ENCODE measurements at places on chromosomes 2 and 18.

- no peak for DNase-seq
Measured at GRCh38 chr2:232013701-232014353, 52.3 kb downstream of the DIS3L2 start.

DNA sequence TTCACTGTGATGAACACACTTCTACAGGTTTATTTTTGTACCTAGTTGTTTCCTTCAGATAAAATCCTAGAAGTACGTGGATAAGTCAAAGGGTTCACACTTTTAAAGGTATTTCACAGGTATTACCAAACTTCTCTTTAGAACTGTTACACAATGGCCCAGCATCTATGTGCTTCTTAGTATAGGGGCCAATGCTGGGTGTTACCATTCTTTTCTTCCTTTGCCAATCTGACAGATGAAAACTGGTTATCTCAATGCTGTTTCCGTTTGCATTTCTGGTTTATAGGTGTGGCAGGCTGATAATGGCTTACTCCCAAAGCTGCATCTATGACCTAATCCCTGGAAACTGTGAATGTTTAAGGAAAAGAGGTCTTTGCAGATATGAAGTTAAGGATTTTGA lies 2.8 kb upstream of the TCF7L1 start:
- no peak for DNase-seq

DNA sequence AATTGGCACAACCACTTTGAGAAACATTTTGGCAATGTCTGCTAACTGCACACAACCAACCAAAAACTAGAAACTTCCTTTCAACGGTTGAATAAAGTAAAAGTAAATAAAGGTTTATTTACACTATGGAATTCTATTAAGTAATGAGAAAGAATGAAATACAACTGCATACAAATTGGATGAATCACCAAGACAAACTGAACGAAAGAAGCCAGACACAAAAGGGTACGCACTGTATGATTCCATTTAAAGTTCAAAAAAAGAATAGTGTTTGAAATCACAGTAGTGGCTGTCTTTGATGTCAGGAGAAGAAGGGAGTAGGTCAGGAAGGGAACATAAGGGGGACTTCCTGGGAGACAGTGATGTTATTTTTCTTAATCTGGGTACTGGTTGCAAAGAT lies 46.5 kb upstream of the SULT1C3 start:
- DNase-seq: no peak

GRCh38 chr18:56532176-56532840 lies 106.1 kb downstream of the TXNL1 start:
- DNase-seq: no peak

DNA sequence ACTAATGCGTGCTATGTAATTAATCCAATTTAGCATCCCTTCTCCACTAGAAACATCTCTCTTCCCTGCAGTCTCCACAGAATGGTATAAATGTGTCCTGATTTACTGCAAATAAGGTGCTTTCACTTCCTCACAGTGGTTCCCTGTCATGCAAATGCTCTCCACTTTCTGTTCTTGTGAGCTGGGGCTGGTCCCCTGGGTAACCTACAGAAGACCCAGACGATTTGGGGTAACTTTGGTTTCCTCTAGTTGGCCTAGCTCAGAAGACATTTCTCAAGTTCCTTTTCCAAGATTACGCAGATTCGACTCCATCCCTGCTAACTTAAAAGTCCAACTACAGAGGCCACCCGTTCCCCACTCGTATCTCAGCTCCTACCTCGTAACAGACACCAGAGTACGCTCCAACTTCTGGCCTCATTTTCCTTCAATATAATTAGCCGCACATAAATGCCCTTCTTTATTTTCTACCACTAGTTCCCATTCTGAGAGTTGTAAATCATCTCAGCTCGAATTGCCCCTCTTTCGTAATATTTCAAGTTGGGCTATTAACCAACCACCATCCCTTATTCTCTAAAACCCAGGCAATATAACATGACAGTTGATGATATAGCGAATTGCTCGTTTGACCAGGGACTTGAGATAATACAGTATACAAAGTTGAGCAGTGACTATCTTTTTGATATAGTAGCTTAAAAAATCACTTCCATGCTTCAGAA lies 28.8 kb upstream of the NEDD4L start:
- DNase-seq: no peak

GRCh38 chr18:49015886-49016647 lies 65.3 kb upstream of the SMAD7 start:
- no peak for DNase-seq

DNA sequence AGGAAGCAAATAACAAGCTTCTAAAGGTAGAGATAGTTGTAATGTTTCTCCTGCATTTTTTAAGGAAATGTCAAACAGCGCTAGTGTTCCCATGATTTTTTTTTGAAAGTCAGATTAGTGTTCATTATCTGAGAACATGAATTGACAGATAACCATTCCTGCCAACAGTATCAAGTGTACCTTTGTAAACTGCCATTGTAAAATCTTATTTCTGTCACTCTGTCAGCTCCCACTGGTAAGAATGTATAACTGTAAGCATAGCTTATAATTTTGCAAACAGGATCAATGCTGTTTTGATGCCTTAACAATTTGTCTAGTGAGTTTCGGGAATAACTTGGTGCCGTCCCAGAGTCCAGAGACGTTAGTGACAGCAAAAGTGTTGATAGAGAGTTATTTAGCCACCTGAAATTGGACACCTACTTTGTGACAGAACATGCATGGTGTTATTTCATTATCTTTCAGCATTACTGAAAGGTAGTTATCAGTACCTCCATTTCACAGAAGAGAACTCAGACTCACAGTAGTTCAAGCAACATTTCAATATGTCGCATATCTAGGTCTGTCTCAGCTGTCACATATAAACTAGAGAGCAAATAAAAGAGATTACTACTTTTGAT lies 221.4 kb downstream of the THSD7B start:
- no peak for DNase-seq

DNA sequence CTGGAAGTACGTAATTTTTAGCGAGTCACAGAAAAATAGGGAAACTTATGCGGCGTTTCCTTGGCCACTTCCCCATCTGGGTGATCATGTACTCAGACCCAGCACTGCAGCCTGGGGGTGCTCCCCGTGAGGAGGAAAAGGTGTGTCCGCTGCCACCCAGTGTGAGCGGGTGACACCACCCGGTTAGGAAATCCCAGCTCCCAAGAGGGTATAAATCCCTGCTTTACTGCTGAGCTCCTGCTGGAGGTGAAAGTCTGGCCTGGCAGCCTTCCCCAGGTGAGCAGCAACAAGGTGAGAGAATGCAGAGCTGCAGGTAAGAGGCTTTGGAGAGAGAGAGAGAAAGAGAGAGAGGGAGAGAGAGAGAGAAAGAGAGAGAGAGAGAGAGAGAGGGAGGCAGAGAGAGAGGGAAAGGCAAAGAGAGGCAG lies at the start of gene IL1R2:
Gene IL1R2, plus strand, starts transcription at position 240 of the 425 bp plus-strand sequence. CDS start 16,616 bp downstream, outside the sequence.
- DNase-seq: no peak

DNA sequence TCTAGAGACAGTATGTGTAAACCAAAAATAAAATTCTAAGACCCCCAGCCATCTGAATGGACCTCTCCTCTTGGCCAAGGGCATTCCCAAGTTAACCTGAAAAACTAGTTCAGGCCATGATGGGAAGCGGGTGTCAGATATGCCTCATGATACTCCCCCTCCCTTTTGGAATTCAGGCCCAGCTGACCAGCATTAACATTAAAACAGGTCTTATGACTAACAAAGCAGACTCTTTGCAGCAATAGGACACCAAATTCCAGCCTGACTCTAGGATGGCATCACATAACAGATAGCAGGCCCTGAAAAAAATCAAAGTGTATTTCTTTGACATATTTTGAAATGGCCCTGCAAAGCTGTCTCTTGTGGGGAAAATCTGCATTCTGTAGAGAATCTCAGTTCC lies 73.3 kb upstream of the L3MBTL4 start:
- no peak for DNase-seq

DNA sequence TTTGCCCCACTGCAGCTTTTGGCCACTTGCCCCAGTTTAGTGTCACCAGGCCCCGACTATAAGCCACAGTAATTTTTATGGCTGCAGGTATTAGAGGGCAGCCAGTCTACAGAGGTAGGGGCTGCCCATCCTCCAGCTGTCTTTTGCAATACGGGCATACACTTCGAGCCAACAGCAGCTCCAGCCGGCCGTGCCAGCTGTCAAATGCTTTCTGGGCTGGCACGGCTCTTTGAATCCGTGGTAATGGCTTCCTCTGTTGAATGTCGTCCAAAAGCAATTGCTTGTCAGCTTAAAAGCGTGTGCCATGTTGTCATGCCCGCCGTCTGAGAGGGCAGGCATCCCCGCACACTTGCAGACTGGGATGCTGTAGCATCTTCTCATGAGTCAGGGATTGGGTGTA lies 41.3 kb downstream of the BCL2L11 start:
- DNase-seq: no peak

GRCh38 chr18:45670281-45670962 lies 53.6 kb upstream of the SLC14A1 start:
- no peak for DNase-seq

DNA sequence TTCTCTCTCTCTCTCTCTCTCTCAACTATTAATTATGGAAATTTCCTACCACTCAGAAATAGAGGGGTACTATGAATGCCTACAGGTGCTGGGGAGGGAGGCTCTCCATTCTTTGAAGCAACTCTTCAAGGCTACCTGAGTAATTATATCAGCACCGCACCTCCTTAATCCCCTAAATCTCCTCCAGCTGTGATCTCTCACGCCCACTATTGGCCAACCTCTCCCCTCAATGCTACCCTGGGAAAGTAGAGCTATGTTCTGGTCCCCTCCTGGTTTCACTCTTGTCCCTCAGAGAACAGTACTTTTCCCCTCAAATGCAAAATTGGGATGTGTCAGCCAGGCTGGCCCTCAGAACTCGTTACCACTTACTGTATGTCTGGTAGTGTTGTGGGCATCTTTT lies 1.6 kb downstream of the MOCOS start:
- DNase-seq: no peak

GRCh38 chr2:75310876-75311275 lies 111.6 kb upstream of the TACR1 start:
- DNase-seq: no peak

GRCh38 chr18:60506682-60507081 lies 134.1 kb upstream of the MC4R start:
- DNase-seq: no peak

- no peak for DNase-seq
Measured at GRCh38 chr18:55763298-55763697, 175.3 kb upstream of the TCF4 start.

DNA sequence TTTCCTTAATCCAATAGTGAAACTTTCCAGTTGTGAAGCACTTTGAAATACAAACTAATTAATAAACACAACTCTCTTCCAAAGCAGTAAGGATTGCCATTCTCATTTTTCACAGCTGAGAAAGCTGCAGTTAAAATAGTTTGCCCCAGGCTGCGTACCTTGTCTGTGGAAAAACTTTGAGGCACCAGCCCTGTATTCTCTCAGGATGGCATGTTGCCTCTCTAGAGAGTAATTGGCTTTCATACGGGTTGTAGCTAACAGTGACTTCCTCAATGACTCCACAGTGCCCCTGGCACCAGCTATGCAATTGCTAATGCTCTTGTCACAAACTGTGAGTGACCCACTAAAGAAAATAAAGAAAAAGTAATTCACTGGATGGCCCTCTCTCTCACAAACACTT lies 345.7 kb downstream of the MTX2 start:
- DNase-seq: no peak

GRCh38 chr2:168543037-168543436 lies 87.0 kb downstream of the CERS6 start:
- DNase-seq: no peak

DNA sequence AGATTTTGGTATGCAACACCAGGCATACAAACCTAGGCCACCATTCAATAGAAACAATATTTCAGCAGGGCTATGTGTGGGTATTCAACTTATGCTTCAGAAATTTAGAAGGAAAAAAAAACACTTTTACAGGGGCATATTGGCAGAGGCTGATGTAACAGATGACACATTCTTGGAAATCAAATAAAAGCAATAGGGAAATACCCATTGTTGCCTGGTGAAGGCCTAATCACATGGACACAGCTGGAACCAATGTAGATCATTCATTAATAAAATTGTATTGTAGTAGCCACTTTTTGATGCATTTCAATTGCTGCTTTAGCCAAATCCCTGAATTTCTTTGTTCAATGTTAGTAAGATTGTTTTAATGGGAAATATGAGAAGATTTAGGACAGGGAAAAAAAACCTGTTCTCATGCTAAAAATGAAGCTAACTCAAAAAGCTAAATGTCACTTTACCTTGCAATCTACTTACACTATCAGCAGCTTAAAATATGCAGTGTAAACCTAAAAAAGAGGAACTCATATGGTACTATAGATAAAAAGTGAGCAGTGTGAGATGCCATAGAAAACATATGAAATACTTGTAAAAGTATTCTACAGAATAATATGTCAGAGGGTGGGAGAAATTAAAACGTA lies 289.4 kb downstream of the ZEB2 start:
- no peak for DNase-seq

DNA sequence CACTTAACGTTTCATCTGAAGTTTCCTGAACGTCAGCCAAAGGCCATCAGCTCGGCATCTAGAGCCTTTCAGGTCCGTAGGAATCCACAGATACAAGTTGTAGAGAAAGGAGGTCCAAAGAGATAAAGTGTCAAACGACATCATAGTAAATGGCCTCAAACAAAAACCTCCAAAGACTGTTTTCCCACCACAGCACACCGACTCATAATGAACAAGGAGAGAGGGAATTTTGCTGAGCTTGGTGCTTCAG lies 150.3 kb downstream of the PXDN start:
- no peak for DNase-seq

DNA sequence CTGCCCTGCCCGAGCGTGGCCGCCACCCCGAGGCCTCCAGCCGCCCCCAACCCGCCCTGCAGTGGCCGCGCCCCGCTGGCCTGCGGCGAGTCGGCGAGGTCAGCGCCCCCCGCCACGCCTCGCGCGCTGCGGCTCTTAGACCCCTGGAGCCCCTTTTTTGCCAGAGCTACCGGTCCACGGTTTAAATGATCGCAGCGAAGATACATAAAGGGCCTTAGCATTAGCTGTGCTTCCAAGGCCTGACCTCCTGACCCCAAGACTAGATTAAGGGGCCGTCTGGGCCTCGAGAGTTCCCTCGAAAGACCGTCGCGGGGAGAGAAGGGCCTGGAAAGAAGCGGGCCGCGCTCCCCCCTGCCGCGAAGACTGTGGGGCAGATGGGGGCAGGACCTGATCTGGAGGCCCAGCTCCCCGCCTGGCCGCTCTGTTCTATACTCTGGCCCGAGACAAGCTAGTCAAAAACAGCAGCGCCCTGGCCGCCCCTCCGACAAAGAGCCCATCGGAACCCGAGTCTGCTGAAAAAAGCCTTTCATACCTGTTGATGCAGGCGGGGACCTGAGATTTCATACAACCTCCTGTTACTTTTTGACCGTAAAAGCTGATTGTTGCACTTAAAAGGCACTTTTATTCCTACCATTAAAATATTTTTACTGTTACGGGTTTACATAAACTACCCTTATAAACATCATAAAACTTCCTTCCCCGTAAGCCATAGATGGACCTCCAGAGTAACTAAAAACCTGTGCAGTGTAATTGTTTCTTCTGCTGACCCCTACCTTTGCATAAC lies 68.7 kb upstream of the PSMD14 start:
- no peak for DNase-seq

DNA sequence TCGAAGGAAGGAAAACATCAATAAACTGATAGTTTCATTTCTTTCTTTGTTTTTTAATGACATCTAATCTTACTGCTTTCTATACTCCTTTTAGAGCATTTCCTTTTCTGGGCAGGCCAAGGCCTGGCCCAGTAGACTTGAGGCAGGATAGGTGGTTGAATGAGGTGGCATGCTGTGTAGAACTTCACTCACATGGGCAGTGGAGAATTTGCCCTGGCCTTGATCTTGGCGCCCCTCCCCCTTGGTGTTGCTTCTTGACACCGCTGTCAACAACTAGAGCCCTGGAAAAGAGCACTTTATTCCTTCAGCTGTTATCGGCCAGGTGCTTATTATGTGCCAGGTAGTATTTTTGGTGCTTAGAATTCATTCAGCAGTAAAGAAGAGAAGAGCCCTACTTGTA lies 37.4 kb downstream of the XRCC5 start:
- DNase-seq: no peak
